Islet precursor cell (in vitro differentiated cells): ENCODE measurements at places on chromosomes 1 and 21.

DNA sequence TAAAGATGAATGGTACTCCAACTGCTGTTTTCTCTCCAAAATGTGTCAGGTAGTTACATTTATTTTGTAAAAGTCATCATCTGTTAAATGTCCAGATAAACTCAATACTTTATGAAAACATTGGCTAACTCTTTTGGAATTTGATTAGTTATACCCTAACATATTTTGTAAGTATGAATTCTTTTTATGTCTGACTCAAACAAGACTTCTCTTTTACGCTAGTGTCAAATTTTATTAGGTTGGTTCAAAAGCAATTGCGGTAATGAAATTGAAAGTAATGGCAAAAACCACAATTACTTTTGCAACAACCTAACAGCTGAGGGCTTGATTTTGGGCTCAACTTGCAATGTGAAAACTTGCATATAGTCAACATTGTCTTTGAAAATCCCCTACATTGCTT lies 41.0 kb upstream of the USP25 start:
- DNase-seq = no peak

DNA sequence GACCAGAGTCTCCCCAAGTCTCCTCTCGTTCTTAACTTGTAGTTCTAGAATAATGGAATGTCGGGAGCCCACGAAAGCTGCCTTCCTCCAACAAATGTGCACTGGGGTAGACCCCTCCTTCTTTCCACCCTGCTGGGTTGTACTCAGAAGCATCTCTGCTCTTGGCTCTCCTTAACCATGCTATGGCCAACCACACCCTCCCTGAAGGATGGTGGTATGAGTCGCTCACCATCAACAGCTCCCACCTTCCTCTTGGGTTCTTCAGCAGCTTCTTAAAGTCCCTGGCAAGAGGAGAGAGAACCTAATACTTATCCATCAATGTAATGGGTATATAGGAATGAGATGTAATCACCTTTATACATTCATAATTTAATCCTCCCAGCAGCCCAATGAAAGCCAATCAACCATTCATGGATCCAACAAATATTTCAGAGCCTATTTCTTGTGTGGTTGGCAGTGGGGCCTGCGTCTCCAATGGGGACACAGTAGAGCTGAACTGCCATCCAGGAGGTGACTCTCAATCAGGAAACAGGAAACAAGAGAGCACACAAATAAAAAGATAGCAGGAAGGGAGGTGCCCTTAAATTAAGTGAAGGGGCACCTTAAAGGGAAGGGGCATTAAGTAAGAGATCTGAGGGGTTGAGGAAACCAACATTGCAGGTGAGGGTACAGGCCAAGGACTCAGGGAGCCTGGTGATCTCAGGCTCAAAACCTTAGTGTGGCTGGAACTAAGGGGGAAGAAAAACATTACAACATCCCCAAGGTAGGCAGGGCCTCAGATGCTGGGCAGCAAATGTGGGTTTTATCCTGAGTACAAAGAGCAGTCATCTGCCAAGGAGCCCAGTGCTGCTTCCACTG lies 64.4 kb upstream of the ETS2 start:
- DNase-seq = peak; percentile 21

DNA sequence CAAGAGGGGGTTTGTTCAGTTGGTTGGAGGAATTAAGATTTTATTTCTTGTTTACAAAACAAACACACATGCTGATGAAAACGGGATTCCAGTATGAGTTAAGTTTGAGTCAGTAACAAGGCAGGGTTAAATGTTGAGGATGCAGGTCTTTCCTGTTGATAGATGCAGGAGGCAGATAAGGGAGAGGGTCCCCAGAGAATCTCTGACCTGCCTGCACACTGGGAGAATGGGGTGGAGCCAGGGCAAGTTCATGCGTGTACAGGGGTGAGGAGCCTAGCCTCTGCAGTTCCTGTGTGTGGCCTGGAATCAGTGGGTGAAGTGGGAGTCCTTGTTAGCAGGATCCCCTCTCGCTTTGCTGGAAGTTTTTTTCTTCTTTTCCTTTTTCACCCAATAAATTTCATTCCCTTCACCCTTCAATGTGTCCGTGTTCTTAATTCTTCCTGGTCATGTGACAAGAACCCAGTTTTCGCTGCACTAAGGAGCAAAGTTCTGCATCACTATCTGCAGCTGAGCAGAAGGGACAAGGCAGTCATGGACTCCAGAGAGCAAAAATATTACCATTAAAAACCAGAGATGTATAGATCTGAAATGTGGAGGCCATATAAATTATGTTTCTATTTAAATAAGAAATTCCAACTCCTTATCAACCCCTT lies 69.9 kb upstream of the MARK1 start:
- peak; percentile 59 for DNase-seq

- DNase-seq = peak; percentile 90
These were observed 51.1 kb upstream of the CFHR3 start for GRCh38 chr1:196723325-196724185.

GRCh38 chr1:36161641-36162531 lies 5.9 kb downstream of the MAP7D1 start:
- DNase-seq = peak; percentile 90

GRCh38 chr1:116417678-116418077 lies 44.6 kb downstream of the ATP1A1 start:
- DNase-seq = no peak

- DNase-seq = peak; percentile 24
These were observed 70.3 kb downstream of the SIM2 start for GRCh38 chr21:36769051-36769839.

DNA sequence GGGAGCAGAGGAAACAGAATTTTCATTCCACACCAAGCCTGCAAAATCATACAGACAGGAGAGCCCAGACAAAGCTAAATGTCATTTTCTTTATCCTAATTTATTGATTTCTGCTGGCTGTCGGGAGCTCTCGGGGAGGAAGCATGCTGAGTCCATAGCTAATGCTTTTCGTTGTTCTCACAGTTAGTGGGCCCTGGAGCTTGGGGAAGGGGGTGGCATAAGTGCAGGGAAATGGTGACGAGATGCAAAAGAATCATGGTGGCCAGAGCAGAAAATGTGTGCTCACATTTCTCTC lies 202.4 kb downstream of the TOMM20 start:
- DNase-seq = no peak
